ENCODE measurements at places on chromosomes 5 and 9. TPM values are rescaled to one million over a fixed set of nuclear protein-coding genes. Genes with fewer than 3 reads are reported as not detected.

Gene OLFM1
- 2.7 TPM for total RNA-seq

Gene TMOD1
- total RNA-seq, result 0.18 TPM

Gene CARTPT
- not detected for total RNA-seq

Gene IRGM
- total RNA-seq, result not detected

Gene CCDC171
- 1.5 TPM for total RNA-seq

Gene SPOUT1
- 40.4 TPM for total RNA-seq

Gene SLC36A2
- not detected for total RNA-seq

Gene CARD6
- total RNA-seq, result 10.5 TPM

Gene LECT2
- not detected for total RNA-seq

Gene BTNL3
- not detected for total RNA-seq

Gene PCDHA9
- total RNA-seq, result not detected

Gene FGF18
- total RNA-seq, result 0.49 TPM

Gene CSF1R
- total RNA-seq, result not detected

Gene SIT1
- total RNA-seq, result not detected

Gene CAAP1
- 17.2 TPM for total RNA-seq

Gene JAKMIP2
- total RNA-seq, result not detected

Gene MARCHF3
- 9.0 TPM for total RNA-seq

Gene NIM1K
- total RNA-seq, result 1.1 TPM

Gene IL9
- total RNA-seq, result not detected

Gene LURAP1L
- total RNA-seq, result 7.6 TPM

Gene TAF11L10
- total RNA-seq, result not detected

Gene BAAT
- total RNA-seq, result not detected

Gene SAXO1
- not detected for total RNA-seq

Gene LHX3
- total RNA-seq, result not detected

Data from cardiac atrium fibroblast (primary cell).